NCI-H345 (cell line): ENCODE measurements at places on chromosomes 7 and 10.

- no peak for DNase-seq
Measured at GRCh38 chr10:68235581-68235980, 3.7 kb upstream of the ATOH7 start.

DNA sequence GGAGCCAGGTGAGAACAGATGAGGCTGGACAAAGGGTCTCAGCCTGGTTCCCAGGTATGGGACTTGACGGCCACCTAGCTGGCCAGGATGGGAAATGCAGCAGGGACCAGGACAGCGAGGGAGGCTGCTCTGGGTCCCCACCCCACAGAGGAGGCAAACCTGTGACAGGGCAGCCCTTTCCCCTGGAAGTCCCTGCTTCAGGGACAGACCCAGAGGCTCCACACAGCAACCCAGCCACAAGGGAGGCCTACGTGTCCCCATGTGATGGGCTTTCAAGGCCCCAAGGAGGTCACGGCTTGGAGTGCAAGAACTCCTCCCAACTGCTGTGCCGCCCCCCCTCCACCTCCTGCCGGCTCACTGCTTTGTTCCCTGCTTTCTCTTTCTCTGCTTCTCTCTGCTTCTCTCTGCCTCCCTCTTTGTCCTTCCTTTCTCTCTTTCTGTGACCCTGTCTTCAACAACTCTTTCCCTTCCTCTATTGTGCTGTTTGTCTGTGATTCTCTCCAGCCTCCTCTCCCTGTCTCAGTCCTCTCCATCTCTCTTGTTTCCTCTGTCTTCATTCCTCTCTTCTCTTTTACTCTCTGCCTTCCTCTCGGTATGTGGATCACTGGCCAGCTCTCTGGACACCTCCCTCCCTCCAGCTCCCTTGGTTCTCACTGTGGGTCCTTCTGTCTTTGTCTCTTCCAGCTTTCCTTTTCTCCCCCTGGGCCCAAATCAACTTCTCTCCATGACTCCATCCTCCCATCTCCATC lies 9.6 kb upstream of the EIF5AL1 start:
- peak; percentile 12 for DNase-seq

GRCh38 chr7:142872106-142872675 lies 13.4 kb downstream of the TRPV6 start:
- no peak for DNase-seq

DNA sequence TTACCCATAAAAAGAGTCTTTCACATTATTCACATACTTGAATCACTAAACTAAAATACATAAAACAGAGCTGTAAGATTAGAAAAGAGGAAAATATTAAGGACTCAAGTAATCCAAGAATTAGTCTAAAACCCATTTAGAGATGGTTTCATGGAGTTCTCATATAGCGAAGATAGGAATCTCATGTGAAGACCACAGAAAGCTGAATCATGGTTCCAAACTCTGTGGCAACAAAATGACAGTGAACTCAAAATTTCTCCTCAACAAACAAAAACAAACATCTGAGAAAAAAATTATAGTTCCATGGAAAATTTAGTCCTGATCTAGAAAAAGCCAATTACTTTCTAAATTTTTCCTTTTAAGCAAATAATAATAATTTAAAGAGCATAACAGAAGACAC lies 34.6 kb downstream of the BAZ1B start:
- no peak for DNase-seq

GRCh38 chr7:148408307-148408706 lies 182.3 kb upstream of the C7orf33 start:
- DNase-seq: no peak

- no peak for DNase-seq
Measured at GRCh38 chr7:139783647-139784385, 6.0 kb upstream of the HIPK2 start.

DNA sequence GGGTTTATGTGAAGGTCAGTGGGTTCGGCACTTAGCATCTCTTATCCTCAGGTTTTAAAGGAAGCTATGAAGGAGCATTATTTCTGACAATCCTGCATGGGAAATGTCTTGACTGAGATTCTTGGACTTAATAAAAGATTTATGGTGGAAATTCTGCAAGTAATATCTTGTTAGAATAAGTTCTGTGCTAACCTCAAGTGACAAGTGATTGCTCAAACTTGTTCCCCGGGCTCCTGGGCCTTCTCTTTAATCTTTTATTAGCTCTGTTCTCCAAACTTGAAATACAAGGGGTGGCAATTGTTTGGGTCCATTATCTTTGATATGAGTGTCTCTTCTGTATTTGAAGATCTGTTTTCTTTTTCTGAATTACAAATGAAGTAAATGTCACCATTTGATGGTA lies 140.6 kb upstream of the CTBP2 start:
- DNase-seq: no peak

DNA sequence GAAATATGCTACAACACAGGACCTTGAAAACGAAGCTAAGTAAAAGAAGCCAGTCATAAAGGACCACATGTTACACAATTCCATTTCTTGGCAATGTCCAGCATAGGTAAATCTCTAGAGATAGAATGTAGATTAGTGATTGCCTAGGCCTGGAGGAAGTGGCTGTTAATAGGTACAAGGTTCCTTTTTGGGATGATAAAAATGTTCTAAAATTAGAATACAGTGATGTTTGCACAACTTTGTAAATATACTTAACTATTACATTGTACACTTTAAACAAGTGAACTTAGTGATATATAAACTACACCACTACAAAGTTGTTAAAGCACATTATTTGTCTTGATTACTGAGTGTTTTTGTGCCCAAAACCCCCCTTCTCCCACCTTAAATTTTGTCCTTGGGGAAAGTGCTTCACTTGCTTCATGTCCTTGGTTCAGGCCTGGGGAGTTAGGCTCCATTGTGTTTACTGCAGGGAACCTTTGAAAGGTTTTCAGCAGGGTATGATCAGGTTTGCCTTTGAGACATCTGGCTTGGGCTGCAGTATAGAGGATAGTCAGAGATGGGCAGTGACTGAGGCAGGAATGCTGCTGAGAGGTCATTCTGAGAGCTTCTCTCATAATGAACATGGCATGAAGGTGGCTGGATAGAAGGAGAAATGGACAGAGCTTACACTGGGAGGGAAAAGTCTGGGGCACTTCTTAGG lies 1052.6 kb downstream of the REEP3 start:
- DNase-seq: no peak

GRCh38 chr10:31952066-31952465 lies 23.4 kb upstream of the ARHGAP12 start:
- DNase-seq: no peak

GRCh38 chr10:18158773-18159265 lies 18.6 kb downstream of the CACNB2 start:
- no peak for DNase-seq

DNA sequence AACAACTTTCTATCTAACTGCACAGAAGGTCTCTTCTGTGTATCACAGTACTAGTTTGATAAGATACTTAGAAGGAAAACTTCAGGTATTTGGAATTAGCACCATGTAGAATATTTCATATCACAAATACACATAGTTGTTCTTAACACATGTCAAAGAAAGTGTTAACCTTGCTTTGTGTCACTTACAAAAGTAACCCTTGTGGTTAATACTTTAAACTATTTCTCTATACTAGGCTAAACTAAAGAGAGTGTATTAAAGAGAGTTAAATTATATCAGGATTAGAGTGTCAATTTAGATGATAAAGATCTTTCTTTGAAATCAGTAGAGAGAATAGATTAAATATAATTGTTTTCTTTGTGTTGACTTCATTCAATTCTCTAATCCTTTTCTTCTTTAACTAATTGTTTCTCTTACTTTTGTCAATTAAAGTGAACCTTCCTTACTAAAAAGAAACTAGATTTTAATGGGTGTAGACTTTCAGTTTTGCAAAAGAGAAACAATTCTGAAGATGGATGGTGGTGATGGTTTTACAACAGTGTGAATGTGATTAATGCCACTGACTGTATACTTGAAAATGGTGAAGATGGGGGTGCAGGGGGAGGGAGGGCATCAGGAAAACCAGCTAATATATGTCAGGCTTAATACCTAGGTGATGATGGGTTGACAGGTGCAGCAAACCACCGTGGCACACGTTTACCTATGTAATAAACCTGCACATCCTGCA lies 67.8 kb downstream of the CHN2 start:
- no peak for DNase-seq

DNA sequence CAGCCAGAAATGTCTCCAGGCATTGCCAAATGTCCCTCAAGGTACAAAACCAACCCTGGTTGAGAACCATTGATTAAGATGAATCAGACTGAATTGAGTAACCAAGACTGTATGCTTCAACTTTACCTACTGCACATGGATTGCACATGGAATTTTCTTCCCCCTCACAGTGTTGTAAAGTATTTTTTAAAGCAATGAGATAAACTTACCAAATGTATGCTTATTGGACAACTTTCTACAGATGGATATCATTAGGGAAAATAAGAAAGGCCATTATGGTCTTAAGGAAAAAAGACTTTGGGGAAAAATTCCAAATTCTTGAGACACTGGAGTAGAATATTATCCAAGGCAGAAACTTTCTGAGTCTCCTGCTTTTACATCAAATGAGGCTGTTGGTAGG lies 20.9 kb upstream of the MTPN start:
- no peak for DNase-seq

DNA sequence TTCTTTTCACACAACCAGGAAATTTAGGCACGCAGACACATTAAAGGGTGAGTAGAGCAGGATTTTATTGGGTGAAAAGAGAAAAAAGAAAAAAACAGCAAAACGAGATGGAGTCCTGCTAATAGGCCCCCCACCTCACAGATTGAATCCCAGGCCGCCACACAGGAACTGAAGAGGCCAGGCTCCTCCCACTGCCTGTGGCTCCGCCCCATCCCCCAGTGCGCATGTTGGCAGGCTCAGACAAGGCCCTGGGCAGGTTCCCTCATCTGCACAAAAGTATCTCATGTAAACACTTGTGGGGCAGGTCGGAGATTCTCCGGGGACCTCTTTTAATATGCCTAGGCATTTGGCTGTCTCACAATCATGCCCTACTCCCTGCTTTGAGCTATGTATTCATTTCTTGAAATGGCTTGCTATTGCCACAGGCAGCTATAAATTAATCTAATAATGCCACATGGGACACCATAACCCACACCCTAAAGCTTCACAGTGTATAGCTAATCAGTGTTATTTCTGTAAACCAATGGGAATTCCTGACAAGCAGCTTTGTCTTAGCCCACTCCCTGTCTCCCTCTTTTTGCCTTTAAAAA lies 76.2 kb upstream of the KIF5B start:
- DNase-seq: no peak

GRCh38 chr7:17994079-17994850 lies 33.4 kb downstream of the PRPS1L1 start:
- no peak for DNase-seq

GRCh38 chr7:43758029-43758821 lies at the start of gene BLVRA:
Gene BLVRA, plus strand, starts transcription at chr7:43758680. Its CDS starts 12,479 bp downstream, at chr7:43771159.
- DNase-seq: peak; percentile 60

DNA sequence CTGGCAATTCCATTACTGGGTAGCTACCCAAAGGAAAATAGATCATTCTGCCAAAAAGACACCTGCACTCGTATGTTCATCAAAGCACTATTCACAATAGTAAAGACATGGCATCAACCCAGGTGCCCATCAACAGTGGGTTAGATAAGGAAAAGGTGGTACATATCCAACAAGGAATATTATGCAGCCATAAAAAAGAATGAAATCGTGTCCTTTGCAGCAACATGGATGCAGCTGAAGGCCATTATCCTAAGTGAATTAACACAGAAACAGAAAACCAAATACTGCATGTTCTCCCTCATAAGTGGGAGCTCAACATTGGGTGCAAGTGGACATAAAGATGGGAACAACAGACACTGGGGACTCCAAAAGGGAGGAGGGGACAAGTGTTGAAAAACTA lies 93.2 kb downstream of the HIP1 start:
- no peak for DNase-seq

DNA sequence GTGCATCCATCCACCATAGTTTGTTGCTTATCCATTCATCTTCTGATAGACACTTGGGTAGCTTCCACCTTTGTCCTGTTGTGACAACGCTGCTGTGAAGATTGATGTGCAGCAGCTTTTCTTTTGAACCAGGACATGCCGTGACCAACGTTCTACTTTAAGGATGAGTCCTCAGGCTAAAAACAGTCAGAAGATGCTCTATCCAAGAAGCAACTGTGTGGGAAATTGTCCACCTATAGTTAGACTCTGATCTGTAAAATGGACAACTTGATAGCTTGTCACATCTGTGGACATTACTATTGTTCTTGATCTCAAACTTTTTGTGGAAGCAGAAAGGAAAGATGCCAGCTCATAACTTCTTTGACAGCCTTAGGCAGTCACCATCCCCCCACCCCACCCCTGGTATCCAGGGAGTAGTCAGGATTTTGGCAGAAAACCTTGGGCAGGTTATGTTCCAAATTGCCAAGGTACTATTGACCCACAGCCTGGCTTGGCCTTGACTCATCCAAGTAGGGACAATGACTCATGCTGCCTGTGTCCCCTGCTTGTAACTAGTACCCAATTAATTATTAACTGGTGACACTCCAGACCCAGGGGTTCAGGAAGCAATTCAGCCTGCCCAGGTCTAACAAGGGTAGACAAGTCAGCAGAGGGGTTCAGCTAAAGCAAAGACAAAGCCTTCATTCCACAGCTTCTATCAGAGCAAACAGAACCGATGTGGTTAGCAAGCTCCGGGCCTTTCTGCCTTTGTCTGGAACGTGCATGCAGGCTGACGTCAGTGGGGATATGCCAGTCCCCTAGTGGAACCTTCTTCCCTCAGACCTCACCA lies 99.6 kb upstream of the ANLN start:
- DNase-seq: no peak

DNA sequence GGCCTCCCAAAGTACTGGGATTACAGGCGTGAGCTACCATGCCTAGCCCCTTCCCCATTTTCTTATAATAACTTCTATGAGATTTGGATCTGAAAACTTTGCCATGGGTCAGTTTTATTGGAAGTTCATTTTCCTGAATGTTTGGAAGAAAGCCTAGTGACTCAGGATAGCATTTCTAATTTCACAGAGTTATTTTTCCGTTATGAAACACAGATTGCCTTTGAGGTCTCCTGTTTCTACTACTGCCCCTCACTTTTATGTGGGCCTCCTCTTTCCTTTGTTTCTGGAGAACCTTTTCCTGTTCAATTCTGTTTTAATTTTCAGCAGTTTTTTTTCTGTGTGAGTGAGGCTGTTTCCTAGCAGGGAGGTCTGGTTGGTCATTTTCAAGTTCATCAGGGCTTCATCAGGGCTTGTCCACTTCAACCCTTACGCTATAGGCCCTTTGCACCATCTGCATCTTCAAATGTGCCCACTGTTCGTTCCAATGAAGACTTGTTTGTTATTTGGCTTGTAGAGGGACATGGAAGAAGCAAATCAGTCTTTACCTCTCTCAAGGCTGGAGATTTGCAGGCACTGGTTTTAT lies 58.7 kb downstream of the BMPR1A start:
- DNase-seq: no peak

DNA sequence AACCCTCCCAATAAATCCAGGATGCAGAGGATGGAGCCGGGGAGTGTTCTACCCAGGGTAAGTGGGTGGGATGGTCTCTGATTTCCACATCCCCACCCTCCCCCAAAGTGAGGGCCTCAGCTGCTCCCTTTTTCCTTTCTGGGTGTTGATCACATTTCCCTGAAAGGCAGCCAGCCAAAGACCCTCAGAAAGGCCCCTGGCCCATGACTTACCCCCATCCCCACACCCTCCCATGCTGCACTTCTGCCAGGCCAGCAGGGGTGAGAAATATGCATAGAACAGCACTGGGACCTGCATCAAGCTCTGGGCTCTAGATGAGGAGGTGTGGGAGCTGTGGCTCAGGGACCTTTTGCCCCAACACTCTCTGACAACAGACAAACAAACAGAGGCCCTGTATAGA lies 927.3 kb upstream of the ZNF722 start:
- no peak for DNase-seq
